ENCODE measurements at places on chromosomes 6 and 20.
A peak's percentile ranks its signal among the peaks of the same experiment; 100 is the strongest.

DNA sequence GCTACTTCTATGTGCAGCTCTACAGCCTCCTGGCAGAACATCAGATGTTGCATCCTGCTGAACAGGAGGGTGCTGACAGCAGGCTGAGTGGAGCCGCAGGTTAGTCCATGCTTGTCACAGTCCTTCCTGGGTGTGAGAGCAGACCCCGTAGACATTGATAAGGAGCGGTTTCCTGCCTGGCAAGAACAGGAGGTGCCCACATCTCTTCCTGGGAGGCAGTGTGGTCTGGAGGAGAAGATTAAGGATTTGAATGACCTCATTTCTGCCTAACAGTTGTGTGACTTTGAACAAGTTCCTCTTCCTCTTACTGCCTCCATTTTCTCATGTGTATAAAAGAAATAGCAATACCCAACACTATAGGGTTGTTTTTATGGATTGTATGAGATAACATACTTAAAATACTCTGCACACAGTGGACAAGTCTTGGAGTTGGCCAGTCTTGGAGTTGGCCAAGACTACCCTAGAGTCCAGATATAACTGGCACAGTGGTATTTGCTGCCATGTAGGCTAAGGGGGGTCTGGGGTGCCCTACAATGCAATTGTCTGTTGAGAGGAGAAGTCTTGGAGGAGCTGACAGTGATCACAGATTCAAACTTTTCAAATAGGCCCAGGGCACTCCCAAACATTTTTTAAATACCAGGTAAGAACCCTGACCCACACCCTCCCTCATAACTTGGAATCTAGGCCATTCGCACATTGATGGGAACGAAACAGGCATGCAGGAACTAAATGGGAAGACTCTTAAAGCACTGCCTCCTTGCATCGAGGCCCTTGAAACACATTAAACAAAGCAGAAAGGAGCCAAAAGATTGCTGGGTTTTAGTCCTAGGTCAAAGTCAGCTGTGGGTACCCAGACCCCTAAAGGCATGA, 32.6 kb upstream of the TBC1D7 start:
- DNase-seq = no peak

DNA sequence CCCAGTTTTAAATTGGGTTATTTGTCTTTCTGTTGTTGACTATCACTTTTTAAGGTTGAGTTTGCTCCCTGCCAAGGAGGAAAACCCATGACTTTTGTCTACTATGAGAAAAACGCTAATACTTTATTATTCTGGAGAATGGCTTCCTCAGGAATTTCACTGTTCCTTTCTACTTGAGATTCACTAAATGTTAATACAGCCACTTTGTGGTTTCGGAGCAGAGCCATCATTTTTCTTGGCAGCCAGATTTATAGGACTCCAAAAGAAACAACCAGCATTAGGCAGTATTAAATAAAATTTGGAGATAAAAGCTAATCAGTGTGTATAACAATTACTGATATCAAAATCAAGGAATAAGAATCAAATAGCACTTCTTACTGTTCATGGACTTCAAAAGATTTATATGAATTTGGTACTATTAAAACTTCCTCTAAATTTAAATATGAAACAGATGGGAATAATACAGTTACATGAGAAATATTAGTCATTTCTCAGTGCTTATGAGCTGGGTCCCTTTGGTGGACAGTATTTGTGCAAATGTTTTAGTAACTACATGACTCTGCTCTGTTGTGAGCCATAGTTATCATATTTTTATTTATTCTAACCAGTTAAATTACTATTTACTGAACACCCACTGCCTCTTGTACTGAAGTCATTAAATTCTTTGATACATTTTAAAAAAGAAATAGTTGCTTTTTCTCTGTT, 64.1 kb upstream of the FBXO30 start:
- no peak for DNase-seq

DNA sequence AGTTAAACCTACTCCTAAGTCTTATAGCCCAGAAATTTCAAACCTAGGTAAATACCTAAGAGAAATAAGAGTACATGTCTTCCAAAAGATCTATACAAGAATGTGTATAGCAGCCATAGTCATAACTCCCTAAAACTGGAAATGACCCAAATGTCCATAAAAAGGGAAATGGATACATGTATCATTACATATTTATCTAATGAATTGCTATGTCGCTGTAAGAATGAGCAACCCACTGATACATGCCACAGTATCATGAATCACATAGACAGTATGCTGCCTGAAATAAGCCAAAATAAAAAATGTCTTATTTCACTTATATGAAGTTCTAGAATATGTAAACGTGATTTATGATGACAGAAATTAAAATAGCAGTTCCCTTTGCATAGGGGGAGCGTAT, 679.5 kb downstream of the MAFB start:
- no peak for DNase-seq

GRCh38 chr6:7970616-7971015, 60.0 kb upstream of the TXNDC5 start:
- DNase-seq = no peak

- DNase-seq = no peak
Measured at GRCh38 chr6:170221753-170222400, 69.0 kb downstream of the DLL1 start.

DNA sequence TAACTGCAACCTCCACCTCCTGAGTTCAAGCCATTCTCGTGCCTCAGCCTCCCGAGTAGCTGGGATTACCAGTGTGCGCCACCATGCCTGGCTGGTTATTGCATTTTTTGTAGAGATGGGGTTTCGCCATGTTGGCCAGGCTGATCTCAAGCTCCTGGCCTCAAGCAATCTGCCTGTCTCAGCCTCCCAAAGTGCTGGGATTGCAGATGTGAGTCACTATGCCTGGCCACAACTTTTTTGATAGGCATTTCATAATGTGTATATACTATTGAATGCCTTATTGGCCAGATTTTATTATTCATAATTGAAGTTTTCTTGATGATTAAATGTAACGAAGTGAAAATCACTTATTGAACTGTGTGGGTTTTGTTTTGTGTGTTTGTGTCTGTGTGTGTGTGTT, 27.9 kb downstream of the FIG4 start:
- DNase-seq = no peak

DNA sequence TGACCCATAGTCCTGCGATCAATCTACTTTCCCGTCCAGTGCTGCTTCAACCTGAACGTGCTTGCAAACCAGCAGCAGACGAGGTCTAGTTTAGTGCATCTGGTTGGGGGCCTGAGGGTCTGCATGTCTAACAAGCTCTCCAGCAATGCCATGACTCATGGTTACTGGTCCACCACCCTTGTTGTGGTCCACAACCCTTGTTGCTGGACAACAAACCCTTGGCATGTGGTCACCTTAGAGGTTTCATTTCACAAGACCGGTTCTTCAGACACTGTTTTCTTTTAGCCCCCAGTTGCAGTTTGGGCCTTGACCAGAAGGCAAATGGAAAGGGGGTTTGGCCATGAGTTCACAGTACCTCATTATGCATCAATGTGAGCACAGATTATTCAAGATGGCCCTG, 424.8 kb downstream of the QKI start:
- no peak for DNase-seq

GRCh38 chr6:156909212-156910010, 132.2 kb downstream of the ARID1B start:
- DNase-seq = no peak

- no peak for DNase-seq
Measured at GRCh38 chr6:54085541-54085940, 25.7 kb upstream of the MLIP start.

DNA sequence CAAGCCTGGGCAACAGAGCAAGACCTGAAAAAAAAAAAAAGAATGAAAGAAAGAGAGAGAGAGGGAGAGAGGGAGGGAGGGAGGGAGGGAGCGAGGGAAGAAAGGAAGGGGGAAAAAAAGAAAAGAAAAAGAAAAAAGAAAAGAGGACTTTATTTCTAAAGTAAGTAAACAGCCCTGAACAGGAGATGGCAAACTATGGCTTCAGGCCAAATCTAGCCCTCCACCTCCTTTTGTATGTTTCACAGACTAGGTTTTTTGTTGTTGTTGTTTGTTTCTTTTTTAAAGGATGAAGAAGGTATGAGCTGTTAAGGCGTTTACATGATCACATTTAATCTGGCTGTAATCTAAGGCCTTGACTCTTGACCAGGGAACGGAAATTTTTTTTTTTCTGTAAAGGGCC, 711.1 kb upstream of the NRSN1 start:
- DNase-seq = no peak

- DNase-seq = no peak
Measured at GRCh38 chr6:72580281-72580940, 41.5 kb upstream of the KCNQ5 start.

DNA sequence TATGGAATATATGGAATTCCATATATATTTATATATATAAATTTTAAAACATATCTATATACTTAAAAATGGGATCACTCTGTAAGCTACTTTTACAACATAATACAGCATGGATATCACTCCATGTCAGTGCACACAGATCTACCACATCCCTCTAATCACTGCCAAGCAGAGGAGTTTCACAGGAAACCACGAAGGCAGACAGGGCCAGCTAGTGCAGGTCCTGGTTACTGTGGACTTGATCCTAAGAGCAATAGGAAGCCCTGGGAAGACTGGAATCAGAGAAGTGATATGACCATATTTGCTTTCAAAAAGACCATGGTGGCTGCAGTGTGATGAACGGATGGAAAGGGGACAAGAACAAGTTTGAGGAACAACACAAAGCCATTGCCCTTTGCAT, 40.0 kb upstream of the NRN1 start:
- no peak for DNase-seq

GRCh38 chr6:83199173-83199862, 6.2 kb downstream of the RWDD2A start:
- no peak for DNase-seq

DNA sequence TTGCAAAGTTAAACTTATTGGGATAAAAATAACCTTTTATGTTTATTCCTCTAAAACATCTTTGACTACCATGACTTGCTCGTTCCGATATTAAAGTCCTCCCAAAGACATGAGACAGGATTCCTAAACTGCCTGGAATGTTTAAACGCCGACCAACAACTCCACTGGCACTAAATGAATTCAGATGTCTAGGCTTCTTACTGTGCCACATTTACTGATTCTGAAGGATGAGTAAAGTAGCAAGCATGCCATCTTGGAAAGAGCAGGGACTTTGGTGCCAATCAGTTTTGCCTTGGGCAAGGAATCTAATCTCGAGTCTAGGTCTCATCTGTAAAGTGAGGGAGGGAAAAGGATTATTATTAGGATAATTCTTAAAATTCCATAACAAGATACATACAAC, 25.3 kb downstream of the MBOAT1 start:
- DNase-seq = no peak

GRCh38 chr6:105831311-105832097, 254.6 kb upstream of the PRDM1 start:
- no peak for DNase-seq

DNA sequence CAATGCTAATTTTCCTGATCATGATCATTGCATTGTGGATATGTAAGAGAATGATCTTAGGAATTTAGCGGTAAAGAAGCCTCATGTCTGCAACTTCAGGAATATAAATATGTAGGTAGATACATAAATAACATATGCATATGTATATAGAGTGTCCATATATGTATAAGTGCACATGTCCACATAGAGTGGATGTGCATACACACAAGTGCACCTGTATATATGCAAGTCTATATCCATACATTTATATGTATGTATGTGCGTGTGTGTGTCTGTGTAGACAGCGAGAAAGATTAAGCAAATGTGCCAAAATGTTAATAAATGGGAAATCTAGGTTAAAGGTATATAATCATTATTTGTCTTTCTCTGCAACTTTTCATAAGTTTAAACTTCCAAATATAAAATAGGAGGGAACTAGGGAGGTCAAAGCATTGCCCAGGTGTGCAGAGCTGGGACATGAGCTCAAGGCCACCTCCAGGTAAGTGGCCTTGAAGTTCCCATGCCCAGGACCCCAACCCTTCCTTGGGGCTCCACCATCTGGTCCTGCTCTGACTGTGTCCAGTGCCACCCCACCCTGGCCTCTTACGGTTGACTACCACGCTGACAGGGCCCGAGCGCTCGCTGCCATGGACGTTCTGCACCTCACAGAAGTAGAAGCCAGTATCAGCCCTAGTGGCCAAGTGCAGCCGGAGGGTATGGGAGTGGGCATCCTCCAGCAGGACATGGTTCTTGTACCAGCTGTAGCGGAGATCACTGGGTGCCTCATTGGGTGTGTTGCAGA, 9.6 kb downstream of the SIGLEC1 start:
- no peak for DNase-seq

- DNase-seq = no peak
Measured at GRCh38 chr6:42748203-42748898, 2.4 kb upstream of the TBCC start.

- peak; percentile 36 for DNase-seq
Measured at GRCh38 chr6:27133281-27134227, 113.9 kb upstream of the PRSS16 start.

GRCh38 chr6:142412658-142413057, 110.9 kb downstream of the ADGRG6 start:
- no peak for DNase-seq

- no peak for DNase-seq
Measured at GRCh38 chr6:81909162-81909561, 156.7 kb upstream of the TENT5A start.

DNA sequence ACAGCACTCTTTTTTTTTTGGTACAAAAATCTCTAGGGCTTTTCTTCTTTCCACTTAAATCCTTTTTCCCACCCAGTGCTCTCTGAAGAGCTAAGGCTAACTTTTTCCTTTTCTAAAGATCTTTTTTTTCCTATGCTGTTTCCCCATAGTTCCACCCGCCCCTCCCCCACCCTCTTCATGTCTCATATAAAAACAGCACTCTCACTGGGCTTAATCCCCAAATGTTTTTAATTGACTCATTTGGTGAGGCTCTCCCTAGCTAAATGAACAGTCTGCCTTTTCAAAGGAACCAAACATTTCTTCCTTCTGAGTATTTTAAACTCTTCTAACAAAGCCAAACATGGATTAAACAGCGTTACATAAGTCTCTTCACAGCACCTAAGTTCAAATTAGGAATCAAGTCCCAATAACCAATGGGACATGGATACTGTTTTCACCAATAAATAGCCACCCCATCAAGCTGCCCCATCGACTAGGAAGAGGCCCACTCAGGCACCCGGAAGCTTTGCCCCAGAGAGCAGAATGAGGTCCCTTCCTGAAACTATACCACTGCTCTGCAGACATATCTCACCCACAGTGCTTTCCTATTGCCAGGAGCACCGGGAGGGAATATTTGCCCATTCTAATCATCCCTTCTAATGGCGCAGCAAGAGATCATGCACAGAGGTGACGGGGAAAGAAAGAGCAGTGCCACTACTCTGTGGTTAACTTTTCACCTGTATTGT, 63.7 kb downstream of the ATXN1 start:
- no peak for DNase-seq

- DNase-seq = no peak
Measured at GRCh38 chr20:54941666-54942065, 466.3 kb downstream of the DOK5 start.

GRCh38 chr20:56716806-56717205, 87.7 kb downstream of the TFAP2C start:
- DNase-seq = no peak

Data from activated CD4-positive, CD25-positive, alpha-beta regulatory T cell treated with anti-CD3 and anti-CD28 coated beads, Interleukin-2, amount 50 U/mL, for 16 hours (primary cell).